ENCODE measurements at places on chromosomes 3 and 15.

DNA sequence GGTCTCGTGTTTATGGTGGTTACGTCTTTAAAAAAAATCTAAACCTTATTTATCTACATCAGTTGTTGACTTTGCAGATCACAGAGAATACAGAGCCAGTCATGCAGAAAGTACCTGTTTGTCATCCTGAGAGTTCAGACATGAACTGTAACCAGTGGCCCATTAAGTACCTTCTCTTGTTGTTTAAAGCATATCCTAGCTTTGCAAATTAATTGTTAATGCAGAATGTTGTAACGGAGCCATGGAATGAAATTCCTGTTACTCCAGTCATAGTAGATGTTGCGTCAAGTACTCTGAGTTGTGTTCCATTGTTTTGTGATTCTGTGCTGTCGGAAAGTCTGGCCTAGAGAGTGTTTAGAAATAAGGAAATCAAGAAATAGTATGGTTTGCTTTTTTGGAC is 205.2 kb downstream of the RBMS3 start:
- no peak for DNase-seq

GRCh38 chr3:160291290-160291908 is 66.2 kb downstream of the C3orf80 start:
- DNase-seq: no peak

DNA sequence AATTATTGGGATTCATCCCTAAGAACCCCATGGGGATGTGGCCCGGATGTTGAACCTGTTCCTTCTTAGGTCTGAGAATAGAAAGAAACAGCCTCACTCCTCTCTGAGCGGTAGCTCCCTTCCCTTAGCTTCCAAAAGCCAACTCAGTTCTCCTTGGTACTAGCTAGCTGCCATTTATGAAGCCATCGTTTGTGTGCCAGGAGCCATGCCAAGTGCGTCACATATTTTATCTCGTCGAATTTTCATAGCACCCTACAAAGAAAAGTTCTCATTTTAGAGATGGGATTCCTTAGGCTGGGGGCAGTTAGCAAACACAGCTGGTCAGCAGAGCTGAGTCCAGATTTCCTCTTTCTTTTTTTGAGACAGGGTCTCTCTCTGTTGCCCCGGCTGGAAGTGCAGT is 45.4 kb upstream of the GLCE start:
- no peak for DNase-seq

- no peak for DNase-seq
Observed at GRCh38 chr3:42699511-42699971, 3.1 kb downstream of the HHATL start.

- no peak for DNase-seq
Observed at GRCh38 chr3:76990606-76991005, 49.3 kb upstream of the ROBO2 start.

DNA sequence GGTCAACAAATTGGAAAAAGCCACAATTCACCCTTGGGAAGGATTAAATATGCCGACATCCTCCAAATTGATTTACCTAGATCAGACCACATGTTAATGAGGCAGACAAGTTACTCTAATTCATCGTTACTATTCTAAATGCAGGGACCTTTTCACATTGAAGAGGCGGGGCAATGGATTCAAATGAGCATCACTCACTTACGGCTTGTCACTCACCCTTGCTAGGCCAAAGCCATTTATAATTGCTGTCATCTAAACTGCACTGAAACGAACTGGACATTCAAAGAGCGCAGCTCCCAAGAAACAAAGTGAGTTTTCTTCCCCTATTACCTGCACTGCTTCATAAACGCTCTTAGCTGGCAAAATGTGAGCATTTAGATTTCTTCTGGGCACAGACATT is 313.9 kb downstream of the WDR72 start:
- DNase-seq: no peak

GRCh38 chr15:98035577-98036010 is 75.1 kb downstream of the ARRDC4 start:
- no peak for DNase-seq

DNA sequence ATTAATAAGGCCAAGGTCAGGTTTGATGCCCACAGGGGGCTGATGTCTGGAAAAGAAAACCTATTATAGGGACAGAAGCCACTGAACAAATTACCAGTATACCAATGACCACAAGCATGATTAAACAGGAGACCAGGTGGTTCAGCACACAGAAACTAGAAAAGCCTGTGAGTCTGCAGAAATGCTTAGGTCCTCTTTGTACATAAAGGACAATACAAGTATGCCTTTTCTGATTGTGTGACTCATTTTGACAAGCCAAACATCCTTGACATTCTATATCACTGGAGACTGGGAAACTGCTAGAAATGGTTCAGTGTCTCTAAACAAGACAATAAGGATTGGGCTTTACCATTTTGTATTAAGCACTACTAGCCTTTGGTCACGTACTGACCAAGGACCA is 113.2 kb upstream of the MYO5C start:
- DNase-seq: no peak

DNA sequence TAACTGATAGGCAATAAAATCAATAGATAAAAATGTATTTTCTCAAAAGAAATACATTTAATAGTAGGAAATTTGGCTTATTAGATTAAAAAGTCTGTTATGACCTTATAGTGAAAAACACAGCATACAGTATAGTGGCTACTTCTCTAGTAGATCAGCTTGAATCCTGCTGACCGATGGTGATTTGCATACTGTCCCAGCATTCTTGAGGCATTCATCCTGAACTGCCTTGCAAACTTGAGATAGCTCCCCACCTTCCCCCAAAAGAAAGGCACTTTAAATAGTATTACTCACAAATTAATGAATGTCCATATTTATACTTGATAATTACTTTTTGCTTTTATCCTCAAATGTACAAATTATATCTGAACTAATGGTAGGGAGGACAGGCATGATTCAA is 6.7 kb downstream of the CHMP2B start:
- DNase-seq: no peak

- DNase-seq: no peak
Observed at GRCh38 chr15:99511531-99511865, 54.3 kb upstream of the MEF2A start.

DNA sequence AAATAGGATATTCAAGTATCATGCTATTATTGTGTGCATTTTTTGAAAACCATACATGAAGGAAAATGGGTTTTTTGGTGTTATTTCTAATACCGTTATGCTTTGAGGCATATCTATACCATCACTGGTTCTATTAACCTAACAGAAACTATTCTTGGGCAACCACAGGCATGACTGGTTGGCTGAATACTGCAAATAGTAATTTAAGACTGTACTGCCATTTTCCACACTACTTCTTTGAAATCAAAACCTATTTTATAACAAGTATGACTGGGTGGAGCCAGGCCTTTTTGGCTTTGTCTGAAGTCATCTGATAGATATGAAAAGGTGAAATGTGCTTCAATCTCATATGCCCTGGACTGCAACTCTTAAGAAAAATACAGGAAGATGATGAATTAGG is 115.1 kb downstream of the ULK4 start:
- no peak for DNase-seq

DNA sequence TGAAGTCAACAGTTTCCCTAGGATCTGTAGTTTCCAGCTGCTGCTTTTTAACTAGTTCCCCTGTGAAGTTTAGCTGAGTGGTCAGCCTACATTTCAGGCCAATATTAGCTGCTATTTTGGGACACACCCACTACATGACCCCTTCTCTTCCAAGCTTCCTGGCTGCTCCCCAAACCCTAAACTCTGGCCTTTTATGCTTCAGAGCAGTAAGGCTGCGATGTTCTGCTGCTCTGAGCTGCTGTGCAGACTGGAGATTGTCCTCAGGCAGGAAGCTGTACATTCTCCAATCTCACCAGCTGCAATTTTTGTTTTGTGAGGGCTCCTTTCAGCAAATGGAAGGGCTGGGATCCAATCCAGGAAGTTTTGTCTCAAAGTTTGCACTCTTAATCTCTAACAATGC is 48.0 kb upstream of the WDR72 start:
- no peak for DNase-seq

- no peak for DNase-seq
Observed at GRCh38 chr3:144332868-144333267, 361.2 kb downstream of the DIPK2A start.

DNA sequence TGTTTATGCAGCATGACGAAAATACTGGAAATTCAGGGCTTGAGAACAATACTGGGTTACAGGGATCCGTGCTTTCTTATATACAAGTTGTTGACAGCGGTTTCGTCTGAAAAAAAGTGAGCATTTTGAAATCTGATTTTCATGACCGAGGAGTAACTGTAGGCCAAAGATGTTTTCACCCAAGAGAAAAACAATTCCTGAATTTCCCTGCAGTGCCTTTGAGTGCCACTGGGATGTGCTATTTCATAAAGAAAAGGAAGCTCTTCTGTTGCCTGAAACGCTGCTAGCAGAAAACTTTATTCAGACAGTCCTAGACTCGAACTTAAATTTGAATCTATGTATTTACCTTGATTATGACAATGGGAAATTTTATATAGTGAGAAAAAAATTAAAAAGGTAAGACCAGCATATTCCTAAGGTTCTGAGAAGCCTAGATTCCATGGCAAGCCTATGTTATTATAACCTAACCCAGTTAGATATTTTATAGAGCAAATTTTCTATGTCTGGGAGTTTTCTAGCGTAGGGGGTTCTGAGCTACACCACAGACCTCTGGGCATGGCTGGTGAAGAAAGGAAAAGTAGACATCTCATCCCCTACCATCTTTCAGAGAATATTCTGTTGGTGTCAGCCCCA is 30.2 kb downstream of the KCNAB1 start:
- DNase-seq: no peak

DNA sequence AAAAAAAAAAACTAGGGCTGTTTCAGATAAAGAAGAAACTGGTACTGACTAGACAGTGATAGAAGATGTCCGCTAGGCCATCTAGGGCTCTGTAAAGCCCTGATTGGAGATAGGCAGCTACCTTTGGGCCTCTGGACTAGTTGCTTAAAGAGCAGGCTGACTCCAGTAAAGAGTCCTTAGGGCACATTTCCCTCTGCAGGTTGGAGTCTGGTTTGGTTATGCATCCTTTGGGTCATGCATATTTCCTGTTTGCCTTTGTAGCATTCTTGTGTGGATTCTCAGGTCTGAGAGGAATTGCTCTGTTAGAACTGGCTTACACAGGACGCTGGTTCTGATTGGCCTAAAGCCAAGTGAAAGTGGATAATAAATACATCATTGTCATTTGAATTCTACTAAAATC is 165.5 kb upstream of the LRRN1 start:
- DNase-seq: no peak

GRCh38 chr3:197482001-197482400 is 73.8 kb downstream of the BDH1 start:
- no peak for DNase-seq

- DNase-seq: no peak
Observed at GRCh38 chr15:56254265-56254664, 10.6 kb upstream of the RFX7 start.

GRCh38 chr15:41971895-41972252 is 483 bp downstream of the EHD4 start:
- DNase-seq: no peak

DNA sequence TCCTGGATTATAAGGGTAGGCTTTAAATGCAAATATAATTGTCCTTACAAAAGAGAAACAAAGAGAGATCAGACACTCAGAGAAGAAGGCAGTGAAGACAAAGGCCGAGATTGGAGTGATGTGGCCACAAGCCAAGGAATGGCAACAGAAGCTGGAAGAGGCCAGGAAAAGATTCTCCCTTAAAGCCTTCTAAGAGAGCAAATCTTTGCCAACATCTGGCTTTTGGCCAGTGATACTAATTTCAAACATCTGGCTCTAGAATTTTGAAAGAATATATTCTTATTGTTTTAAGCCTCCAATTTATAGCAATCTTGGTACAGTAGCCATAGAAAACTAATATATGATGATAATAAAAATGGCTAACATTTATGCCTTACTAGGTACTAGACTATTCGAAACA is 615.8 kb upstream of the ZNF385D start:
- DNase-seq: no peak

DNA sequence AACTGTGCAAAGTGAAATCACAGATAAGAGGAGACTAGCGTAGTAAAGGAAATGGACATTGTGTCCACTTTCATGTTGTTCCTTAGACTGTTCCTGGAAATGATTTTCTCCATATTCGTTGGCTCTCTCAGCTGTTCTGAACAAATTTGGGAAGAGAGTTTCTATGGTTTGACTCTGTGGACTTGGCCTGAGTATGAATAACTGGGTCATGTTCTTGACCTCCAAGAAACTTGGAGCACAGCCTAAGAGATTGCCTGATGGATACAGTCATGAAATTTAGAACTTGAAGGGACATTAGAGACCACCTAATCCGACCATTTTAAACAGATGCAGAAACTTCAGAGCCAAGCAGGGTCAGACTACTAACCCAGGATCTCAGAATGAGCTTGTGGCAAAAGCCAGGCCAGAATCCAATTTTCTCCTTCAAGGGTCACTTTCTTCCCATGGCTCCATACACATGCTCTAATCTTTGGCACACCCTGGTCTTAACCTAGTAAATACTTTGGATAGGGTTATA is 430.4 kb downstream of the RBMS3 start:
- no peak for DNase-seq

- no peak for DNase-seq
Observed at GRCh38 chr3:151971814-151972579, 98.6 kb downstream of the SUCNR1 start.

DNA sequence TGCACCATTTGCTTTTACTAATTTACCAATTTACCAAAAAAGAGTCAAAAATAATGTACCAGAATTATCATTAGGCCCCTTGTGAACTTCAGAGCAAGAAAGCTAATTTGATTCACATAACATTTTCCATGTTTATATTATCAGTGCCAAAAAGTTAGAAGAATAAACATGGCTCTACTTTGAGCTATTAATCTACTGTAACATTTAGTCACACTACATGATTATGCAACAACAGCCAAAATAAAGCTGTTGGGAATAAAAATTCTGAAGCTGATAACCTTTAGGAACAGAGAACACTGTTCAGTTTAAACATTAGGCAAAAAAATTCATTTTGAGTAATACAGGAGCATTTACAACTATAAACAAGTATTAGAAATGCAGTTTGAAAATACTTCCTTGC is 63.6 kb downstream of the PROS1 start:
- DNase-seq: no peak

DNA sequence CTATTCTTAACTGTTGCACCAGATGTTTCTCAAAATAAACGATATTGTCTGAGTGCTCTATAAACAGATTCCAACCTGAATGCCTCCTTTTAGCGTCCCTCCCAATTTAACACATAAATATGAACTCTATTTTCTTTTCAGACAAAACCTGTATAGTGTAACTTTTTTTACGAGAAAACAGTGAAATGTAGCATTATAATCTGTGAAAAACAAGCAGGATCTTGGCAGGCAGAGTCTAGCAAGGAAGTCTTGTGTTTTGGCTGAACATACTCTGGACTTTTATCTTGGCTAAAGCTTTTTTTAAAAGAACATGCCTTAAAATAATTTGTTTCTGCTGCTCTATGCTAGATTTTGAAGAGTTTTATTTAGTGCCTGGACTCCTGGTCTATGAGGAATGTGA is 150.5 kb downstream of the ROBO2 start:
- DNase-seq: no peak

Measured in RWPE2 (cell line).